Upper lobe of left lung (tissue), 6 donors: ENCODE measurements at places on chromosomes 13 and 19. TPM values are rescaled to one million over a fixed set of nuclear protein-coding genes. Genes with fewer than 3 reads are reported as not detected.
A peak's percentile ranks its signal among the peaks of the same experiment; 100 is the strongest.

Gene BCL2L12
- total RNA-seq = 4.2 TPM

Gene PINLYP
- 9.4 TPM for total RNA-seq

Gene CARS2
- 53.2 TPM for total RNA-seq

Gene PRR36
- total RNA-seq = 9.4 TPM

GRCh38 chr13:32902029-32902780 lies 114.0 kb upstream of the KL start:
- DNase-seq = no peak

DNA sequence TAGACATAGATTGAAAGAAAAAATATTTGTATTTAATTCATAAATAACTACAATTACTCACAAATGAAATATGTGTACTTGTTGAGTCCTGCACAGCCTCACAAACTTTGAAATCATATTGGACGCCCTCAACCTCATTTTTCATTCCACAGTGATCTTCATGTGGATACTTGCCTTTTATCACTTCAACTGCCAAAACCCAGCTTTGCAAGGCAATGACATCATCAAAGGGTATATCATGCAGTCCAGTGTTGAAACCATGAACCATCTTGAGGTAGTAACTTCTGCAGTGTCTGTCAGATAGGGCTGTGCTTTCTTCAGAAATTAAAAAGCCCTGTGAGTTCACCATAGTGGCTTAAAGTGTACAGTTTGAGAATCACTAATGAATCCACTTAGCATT lies 82.2 kb downstream of the HS6ST3 start:
- no peak for DNase-seq

- DNase-seq = peak; percentile 73
Measured at GRCh38 chr13:113153810-113154748, 4.4 kb upstream of the PROZ start.

DNA sequence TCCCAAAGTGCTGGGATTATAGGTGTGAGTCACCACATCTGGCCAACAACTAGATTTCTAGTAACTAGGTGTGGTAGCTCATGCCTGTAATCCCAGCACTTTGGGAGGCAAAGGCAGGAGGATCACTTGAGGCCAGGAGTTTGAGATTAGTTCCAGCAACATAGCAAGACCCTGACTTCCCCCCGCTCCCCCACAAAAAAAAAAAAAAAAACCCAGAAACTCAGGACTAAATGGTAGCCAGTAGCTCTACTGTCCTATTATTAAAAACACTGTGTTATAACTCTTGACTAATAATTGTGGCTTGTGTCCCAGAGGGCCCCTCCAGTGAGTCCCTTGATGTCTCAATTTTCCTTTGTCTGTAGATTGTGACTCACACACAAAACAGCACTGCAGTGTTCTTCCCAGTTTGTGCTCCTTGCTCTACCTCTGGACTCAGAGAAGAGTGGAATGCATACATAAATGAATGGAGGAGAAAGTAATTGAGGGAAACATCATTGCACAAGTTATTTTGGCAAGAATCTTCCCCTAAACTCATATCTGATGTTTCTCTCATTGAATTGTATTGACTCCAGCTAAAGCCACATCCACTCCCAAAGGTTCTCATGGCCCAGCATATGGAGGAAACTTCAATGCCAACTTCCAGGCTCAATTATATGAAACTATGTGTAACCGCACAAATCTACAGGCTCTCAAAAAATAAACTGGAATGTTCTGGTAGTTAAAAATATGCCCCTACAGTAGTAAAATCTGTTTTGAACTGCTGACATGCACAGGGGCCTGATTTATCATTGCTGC lies 8.8 kb downstream of the TPT1 start:
- no peak for DNase-seq

DNA sequence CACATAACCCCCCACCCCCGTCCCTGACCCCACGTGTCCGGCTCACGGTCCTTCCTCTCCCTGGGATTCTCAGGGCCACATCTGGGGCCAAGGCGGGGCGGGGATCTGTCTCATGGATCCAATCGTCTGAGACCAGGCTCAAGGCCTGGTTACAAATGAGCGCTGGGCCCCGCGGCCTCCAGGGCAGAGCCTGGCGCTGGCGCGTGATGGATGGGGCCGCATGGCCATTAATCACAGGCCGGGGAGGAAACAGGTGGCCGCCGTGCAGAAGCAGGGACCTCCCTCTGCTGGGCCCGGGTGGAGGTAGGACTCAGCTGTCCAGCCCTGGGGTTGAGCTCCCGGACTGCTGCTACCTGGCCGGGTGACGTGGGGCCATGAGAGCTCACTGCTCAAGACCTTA lies 5.8 kb upstream of the TLE5 start:
- DNase-seq = no peak

DNA sequence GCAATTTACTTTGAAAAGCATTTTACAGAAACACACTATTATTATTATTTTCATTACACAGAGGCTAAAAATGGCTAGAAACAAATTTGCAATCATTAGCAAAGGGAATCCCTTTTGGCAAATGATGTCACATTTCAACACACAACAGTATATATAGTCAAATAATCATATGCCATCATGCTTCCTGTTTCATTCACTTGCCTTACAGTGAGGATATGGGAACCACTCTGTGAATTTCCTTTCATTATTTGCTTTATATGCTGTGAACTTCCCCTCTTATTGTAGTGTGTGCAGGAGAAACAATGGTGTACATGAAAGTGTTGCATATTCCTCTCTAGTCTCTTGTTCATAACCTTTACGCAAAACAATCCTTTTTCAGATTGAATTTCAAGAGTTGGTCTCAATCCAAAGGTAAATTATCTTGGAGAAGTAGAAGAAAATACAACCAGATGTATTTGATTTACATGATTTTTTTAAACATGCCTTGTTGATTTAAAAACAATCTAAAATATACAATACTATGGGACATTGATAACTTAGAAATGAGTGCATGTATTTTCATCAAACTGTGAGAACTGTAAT lies 657.3 kb downstream of the EFNB2 start:
- DNase-seq = no peak

- no peak for DNase-seq
Measured at GRCh38 chr19:36771261-36772231, 1.1 kb downstream of the ZNF850 start.

- DNase-seq = no peak
Measured at GRCh38 chr13:76813891-76814290, 72.3 kb downstream of the KCTD12 start.
